Gastroesophageal sphincter (tissue), 4 donors: ENCODE measurements at places on chromosomes 16 and 17. TPM values are rescaled to one million over a fixed set of nuclear protein-coding genes. Genes with fewer than 3 reads are reported as not detected.

GRCh38 chr17:49090878-49091594 is 41.5 kb upstream of the B4GALNT2 start:
- no peaks in the 10 kb centered on the region for H3K4me1 ChIP-seq
- H3K27ac ChIP-seq: no peak overlapping the region
- no peaks in the 10 kb centered on the region for H3K36me3 ChIP-seq

Gene SMARCE1
- 102 TPM for total RNA-seq

GRCh38 chr17:50289991-50290702 is 15.9 kb downstream of the TMEM92 start:
- peak overlapping the region; percentile 90 for H3K27ac ChIP-seq
- no peaks in the 10 kb centered on the region for H3K27me3 ChIP-seq
- H3K36me3 ChIP-seq: no peaks in the 10 kb centered on the region
- ATAC-seq: peak; percentile 97
- peaks cover 41% of the 10 kb centered on the region for H3K4me1 ChIP-seq
- H3K4me3 ChIP-seq: no peak overlapping the region

DNA sequence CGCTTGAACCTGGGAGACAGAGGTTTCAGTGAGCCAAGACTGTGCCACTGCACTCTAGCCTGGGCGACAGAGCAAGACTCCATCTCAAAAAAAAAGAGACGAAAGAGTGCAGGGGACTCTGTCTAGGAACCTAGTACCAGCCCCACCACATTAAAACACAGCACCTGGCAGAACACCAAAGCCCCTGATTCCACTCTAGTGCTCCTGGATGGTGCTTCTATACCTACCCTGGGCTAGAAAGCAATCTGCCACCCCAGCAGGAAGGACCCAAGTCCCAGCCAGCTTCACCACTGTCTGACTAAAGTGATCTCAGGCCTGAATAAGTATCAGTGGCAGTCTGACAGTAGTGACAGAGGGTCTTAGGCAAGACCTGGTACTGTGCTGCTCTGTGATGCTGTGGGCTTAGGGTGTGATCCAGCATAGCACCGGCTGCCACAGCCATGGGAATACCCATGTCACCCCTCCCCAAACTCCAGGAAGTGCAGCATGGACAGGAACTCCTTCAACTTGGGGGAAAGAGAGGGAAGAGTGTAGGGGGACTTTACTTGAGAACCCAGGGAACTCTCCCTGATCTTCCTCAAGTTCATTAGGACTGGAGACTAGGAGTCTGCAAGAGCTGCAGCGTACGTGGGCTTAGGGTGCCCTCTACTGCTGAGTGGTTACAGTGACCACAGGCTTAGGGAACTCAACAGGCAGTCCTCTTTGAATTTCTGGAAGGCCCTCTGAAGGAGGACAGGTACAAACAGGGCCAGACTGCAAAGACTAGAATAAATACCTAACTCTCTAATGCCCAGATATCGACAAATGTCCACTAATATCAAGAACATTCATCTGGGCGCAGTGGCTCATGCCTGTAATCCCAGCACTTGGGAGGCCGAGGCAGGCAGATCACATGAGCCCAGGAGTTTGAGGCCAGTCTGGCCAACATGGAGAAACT is 30.0 kb upstream of the RNF43 start:
- no peaks in the 10 kb centered on the region for H3K4me1 ChIP-seq
- ATAC-seq: peak; percentile 61
- H3K27me3 ChIP-seq: no peaks in the 10 kb centered on the region
- H3K4me3 ChIP-seq: no peak overlapping the region
- no peaks in the 10 kb centered on the region for H3K36me3 ChIP-seq
- no peak overlapping the region for H3K27ac ChIP-seq

GRCh38 chr16:24308200-24308599 is 52.1 kb downstream of the CACNG3 start:
- H3K27ac ChIP-seq: no peak overlapping the region
- H3K4me3 ChIP-seq: no peak overlapping the region
- ATAC-seq: no peak
- peaks cover 24% of the 10 kb centered on the region for H3K27me3 ChIP-seq

Gene PIRT
- total RNA-seq: 0.19 TPM

Gene PLXDC1
- 15.6 TPM for total RNA-seq

Gene SLC43A2
- 6.4 TPM for total RNA-seq

DNA sequence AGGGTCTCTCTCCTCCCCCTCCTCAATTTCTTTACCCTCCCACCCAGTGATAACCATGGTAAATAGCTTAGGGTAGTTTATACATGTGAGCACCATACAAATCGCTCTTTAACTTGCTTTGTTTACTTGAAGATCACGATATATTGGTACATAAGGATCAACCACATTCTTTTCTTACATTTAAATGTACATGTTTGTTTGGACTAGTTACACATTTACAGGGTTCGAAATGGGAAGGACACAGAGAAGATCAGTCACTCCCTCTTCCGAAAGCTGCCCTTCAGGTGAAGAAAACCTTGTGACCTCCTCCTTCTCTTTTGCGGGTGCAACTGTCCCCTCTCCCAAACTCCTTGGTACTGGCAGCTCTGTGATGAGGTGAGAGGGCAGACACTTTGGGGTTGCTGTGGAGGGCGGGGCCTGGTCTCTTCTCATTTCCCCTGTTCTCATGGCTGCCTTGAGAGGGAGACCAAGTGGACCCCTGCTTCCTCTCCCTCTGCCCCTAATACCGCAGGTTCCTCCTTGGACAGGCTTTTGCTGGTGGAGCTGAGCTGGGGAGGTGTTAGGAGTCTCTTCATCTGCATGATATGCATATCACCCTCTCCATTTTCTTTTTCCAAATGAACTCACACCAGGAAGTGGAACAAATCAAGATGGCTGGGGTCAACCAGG is 4.7 kb upstream of the PIK3R6 start:
- H3K36me3 ChIP-seq: no peaks in the 10 kb centered on the region
- no peak overlapping the region for H3K4me3 ChIP-seq
- ATAC-seq: no peak
- H3K4me1 ChIP-seq: no peaks in the 10 kb centered on the region

Gene PRSS27
- total RNA-seq: 1.9 TPM

DNA sequence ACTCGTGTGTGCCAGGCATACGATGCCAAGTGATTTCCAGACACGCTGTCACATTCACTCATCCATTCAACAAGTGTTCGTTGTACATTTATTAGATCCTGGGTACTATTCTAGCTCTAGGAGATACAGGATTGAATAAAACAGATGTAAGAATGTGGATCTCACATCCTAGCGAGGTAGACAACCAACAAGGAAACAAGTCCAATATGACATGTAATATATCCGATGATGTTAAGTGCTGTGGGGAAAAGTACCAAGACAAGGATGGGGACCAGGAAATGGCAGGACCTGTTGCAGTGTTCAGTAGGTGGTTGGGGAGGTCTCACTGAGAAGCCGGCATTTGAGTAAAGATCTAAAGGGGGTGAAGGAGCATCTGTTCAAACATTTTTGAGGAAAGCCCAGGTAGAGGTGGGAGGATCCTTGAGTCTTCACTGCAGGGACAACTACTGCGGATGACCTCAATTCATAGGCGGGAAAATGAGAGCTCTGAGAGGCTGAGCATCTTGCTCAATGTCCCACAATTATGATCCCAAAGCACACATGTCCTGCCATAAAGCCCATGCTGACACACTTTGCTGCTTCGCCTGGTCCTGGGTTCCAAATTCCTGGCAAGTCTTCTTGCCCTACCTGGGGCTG is 129.4 kb downstream of the ASIC2 start:
- no peak overlapping the region for H3K27ac ChIP-seq
- no peak for ATAC-seq
- H3K27me3 ChIP-seq: peaks cover 14% of the 10 kb centered on the region
- no peak overlapping the region for H3K4me3 ChIP-seq
- no peaks in the 10 kb centered on the region for H3K36me3 ChIP-seq

DNA sequence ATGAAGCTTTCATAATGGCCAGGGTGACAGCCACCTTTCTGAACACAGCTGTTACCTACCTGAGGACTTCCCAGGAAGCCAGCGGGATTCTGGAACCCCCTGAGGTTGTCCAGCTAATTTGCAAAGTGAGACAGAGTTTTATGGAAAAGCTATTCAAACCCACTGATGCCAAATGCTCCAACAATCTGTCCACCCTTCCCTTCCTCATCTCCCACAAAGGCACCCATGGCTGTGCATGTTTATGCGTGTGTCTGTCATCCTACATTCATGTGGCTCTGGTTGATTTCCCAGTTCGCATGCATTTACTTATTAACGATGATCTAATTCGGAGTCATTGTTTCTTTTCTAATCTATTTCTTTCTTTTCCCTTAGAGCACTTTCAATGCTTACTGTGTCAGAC is 217.1 kb downstream of the SLC39A11 start:
- H3K27me3 ChIP-seq: no peaks in the 10 kb centered on the region
- ATAC-seq: no peak
- peaks cover 12% of the 10 kb centered on the region for H3K36me3 ChIP-seq
- no peak overlapping the region for H3K4me3 ChIP-seq

DNA sequence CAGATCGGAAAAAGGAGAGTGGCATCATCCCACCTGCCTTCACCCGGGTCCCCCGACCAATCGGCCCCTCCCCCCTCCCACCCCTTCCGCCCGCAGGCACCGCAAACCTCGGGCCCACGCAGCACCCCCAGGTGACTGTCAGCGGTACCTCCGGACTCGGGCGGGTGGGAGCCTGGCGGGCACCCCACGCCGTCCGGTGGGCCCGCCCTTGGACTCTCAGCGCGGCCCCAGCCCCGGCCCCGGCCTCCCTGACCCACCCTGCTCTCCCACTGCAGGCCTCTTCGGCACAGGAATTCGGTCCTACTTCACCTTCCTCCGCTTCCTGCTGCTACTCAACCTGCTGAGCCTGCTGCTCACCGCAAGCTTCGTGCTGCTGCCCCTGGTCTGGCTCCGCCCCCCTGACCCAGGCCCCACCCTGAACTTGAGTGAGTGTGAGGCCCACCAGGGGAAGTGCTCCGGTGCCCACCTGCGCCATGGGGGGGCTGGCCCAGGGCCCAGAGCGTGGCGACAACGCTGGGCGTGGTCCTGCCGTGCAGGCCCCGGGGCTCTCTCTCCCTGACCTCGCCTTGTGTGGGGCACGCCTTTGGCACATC is 1.6 kb downstream of the TMC8 start:
- ATAC-seq: no peak
- H3K36me3 ChIP-seq: no peaks in the 10 kb centered on the region
- H3K27ac ChIP-seq: peak overlapping the region; percentile 17
- H3K4me1 ChIP-seq: peaks cover 23% of the 10 kb centered on the region

- H3K4me3 ChIP-seq: no peak overlapping the region
- no peak for ATAC-seq
- no peaks in the 10 kb centered on the region for H3K36me3 ChIP-seq
Measured at GRCh38 chr16:66152181-66152580, 214.3 kb upstream of the CDH5 start.

DNA sequence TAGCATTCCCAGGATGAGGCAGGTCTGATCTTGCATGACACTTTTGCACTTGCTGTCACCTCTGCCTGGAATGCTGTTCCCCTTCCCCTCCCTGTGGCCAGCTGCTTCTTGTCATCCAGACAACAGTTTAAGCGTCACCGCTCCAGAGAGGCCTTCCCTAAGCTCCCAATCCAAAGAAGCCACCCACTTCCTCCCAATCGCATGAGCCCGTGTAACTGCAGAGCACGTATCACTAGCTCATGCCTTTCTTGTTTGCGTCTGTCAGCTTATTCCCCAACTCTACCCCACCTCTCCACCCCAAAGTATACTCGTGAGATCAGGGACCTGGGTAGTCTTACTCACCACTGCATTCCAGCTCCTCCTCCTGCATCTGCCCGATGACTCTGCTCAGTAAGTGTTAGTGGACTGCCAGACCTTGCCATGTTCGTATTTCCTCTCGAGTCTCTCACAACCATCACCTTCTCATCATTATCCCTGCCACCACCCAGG is 92.8 kb downstream of the GAS7 start:
- no peaks in the 10 kb centered on the region for H3K4me1 ChIP-seq
- peak; percentile 92 for ATAC-seq
- no peaks in the 10 kb centered on the region for H3K36me3 ChIP-seq
- no peaks in the 10 kb centered on the region for H3K27me3 ChIP-seq
- no peak overlapping the region for H3K27ac ChIP-seq

Gene HOXB6
- total RNA-seq: 5.3 TPM

DNA sequence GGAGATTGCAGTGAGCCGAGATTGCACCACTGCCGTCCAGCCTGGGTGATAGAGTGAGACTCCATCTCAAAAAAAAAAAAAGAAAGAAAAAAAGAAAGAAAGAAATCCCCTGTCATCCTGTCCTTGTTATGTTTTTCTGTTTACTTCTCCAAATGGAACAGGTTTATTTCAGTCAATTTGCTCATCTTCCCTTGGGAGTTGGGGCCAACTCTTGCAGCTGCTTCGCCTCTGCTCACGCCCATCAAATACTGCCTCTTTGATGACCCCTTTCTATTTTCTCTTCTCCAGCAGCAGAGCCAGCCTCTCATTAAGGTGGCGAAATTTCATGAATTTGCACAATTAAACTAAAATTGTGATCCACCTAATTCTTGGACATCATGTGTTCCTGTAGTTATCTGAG is 173.4 kb downstream of the ZNF18 start:
- no peak overlapping the region for H3K4me3 ChIP-seq
- no peak overlapping the region for H3K27ac ChIP-seq
- H3K4me1 ChIP-seq: no peaks in the 10 kb centered on the region
- no peak for ATAC-seq
- H3K27me3 ChIP-seq: no peaks in the 10 kb centered on the region

DNA sequence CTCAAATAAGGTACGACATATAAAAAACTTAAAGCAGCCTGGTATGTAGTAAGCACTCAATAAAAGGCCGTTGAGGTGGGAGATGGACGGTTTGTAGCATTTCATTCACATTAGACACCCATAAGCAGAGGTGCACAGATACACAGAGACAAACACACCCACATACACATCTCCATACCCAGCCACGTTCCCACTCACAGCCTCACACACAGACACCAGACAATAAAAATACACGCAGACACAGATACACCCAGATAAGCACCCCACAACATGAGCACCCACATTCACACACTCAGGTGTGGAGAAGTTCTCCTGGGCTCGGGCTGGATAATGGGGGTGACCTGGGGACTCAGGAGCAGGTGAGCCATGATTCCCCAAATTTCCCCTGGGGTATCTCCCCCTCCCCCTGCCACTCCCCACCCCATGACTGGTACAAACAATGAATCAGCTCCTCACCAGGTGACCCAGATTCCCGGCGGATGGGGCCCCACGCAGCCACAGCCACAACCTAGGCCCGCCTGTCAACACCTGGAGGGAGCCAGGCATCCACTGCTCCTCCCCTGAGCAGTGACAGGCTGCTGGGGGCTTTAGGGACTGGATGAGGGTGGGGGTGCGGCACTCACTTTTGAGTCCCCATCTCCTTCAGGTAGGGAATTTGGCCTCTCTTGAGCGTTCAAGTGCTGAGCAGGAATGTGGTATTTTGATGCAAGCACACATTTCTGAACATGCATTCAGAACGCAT is 2.7 kb downstream of the DLX3 start:
- ATAC-seq: no peak
- H3K27ac ChIP-seq: no peak overlapping the region
- H3K36me3 ChIP-seq: no peaks in the 10 kb centered on the region
- H3K4me3 ChIP-seq: no peak overlapping the region
